ENCODE measurements at places on chromosomes 6 and 20.

GRCh38 chr6:136069119-136069518, 181.0 kb downstream of the MTFR2 start:
- DNase-seq, result no peak
- no peaks in the 10 kb centered on the region for H3K4me1 ChIP-seq
- no peak overlapping the region for H3K4me3 ChIP-seq
- no peaks in the 10 kb centered on the region for H3K27me3 ChIP-seq
- no peaks in the 10 kb centered on the region for H3K36me3 ChIP-seq
- H3K27ac ChIP-seq, result no peak overlapping the region

DNA sequence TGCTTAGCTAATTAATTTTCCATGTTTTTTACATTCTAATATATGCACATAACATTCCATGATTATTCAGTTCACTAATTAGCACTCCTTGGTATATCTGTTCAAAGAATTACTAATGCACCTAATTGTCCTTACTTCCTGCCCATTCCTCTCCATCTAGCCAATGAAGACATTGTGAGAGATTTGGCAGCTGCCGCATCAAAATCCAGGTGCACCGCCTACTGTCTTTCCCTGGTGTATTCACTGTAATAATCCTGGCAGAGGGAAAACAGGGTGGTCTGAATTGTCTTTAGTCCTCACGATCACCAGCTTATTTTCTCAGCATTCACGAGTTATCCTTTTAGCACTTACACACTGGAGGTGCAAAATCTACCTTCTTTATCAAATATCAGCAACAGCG, 61.0 kb upstream of the SCGN start:
- H3K4me3 ChIP-seq, result no peak overlapping the region
- H3K4me1 ChIP-seq, result no peaks in the 10 kb centered on the region
- H3K36me3 ChIP-seq, result no peaks in the 10 kb centered on the region
- no peaks in the 10 kb centered on the region for H3K27me3 ChIP-seq
- H3K27ac ChIP-seq, result no peak overlapping the region

DNA sequence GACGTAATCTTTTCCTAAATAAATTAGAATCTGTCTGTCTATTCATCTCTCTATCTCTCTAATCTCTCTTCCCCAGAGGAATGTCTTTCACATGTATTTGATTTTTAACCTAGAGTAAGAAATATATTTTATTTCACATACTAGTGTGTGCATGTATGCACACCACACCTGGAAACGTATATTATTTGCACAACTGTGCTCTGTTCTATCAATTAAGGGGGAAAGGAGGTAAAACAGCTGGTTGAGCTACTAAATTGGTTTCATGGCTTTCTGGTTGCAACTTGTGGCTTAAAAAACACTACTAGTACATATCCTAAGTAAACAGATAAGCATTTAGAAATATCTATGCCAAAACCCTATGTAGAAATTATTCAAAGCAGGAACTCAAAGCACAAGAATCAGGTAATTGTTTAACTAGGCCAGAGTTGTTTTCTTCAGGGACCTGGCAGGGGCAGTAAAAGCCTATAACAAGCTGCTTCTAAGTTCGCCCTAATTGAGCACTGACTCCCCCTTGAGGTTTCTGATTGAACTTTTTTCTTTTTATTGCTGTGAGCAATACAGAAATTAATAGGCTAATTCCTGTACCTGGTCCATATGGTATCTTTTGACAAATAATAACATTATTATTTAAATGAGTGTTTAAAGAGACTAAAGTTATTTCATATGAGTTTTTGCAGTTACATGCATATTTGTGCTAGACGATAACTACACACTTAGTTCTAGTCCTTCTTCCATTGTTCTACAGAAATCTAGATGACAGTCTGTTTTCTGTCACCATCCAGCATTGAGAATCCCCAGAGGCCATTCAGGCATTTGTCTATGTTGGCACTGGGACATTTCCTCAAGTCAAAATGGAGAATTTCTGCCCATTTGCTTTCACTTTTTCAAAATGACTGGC, 88.6 kb downstream of the MCHR2 start:
- H3K27ac ChIP-seq, result no peak overlapping the region
- no peaks in the 10 kb centered on the region for H3K4me1 ChIP-seq
- DNase-seq, result peak; percentile 4
- H3K4me3 ChIP-seq, result no peak overlapping the region

GRCh38 chr6:93371756-93372155, 47.6 kb downstream of the EPHA7 start:
- H3K4me3 ChIP-seq, result no peak overlapping the region
- no peaks in the 10 kb centered on the region for H3K4me1 ChIP-seq
- H3K36me3 ChIP-seq, result no peaks in the 10 kb centered on the region
- no peaks in the 10 kb centered on the region for H3K27me3 ChIP-seq

DNA sequence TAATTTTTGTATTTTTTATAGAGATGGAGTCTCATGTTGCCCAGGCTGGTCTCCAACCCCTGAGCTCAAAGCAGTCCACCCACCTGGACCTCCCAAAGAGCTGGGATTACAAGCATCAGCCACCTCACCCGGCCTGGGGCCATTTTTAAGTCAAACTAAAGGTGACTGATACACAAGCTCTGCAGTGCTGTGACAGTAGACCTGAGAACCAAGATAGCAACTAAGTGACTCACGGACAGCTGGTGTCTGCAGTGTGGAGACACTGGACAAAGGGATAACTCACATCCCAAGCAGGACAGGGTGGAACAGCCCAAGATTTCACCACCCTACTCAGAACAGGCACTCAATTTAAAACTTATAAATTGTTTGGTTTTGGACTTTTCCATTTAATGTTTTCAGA, 402.5 kb downstream of the CD83 start:
- no peak overlapping the region for H3K27ac ChIP-seq
- H3K4me1 ChIP-seq, result no peaks in the 10 kb centered on the region
- no peak overlapping the region for H3K4me3 ChIP-seq
- no peaks in the 10 kb centered on the region for H3K27me3 ChIP-seq
- DNase-seq, result no peak
- H3K36me3 ChIP-seq, result no peaks in the 10 kb centered on the region

DNA sequence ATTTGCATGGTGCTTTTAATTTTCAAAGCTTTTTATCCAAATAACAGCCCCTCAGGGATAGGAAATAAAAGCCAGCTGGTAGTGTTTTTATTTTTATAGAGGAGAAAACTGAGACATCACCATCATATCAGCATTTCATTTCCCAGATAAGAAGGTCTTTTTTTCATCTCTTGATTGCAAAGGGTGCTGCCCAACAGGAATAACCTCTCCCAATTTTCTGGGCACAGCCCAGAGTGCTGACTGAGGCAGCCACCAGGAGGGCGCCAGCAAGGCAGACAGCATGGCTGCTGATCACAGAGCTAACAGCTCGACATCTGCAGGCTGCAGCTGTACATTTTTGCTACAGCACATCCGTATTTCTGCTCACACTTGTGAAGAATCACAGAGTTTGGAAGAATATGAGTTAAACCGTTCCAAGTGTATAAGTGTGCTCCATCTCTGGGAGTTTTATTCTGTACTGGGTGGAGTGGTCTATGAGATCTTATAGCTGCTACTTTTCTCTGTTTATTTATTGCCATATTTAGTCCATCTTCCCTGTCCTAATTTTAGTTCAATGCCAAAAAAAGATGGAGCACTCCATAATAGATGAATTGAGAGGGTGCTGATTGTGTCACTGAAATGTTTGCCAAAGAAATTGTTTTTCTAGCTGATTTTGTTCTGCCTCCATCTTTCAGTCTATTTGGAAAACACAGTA, 85.5 kb upstream of the C20orf144 start:
- no peak overlapping the region for H3K27ac ChIP-seq
- H3K36me3 ChIP-seq, result no peaks in the 10 kb centered on the region
- no peaks in the 10 kb centered on the region for H3K27me3 ChIP-seq
- H3K4me1 ChIP-seq, result no peaks in the 10 kb centered on the region
- H3K4me3 ChIP-seq, result no peak overlapping the region
- DNase-seq, result no peak

DNA sequence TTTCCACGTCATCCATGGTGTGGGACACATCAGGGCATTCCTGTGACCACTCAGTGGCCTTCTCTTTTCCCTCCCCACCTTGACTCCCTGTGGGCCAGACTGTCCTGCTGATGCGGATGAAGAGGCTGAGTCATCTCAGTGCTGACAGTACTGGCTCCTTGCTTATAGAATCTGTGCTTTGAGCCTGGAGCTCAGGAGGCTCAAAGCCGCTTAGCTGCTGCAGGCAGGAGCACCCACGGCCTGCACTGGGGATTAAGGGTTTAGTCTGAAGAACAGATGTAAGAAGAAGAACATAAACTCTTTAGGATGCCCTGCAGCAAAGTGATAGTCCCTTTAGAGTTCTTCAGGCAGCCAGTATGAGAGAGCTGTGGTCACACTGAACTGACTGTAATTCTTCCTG, 642.0 kb upstream of the CHD6 start:
- H3K36me3 ChIP-seq, result no peaks in the 10 kb centered on the region
- H3K27me3 ChIP-seq, result no peaks in the 10 kb centered on the region
- no peak for DNase-seq
- no peak overlapping the region for H3K4me3 ChIP-seq

DNA sequence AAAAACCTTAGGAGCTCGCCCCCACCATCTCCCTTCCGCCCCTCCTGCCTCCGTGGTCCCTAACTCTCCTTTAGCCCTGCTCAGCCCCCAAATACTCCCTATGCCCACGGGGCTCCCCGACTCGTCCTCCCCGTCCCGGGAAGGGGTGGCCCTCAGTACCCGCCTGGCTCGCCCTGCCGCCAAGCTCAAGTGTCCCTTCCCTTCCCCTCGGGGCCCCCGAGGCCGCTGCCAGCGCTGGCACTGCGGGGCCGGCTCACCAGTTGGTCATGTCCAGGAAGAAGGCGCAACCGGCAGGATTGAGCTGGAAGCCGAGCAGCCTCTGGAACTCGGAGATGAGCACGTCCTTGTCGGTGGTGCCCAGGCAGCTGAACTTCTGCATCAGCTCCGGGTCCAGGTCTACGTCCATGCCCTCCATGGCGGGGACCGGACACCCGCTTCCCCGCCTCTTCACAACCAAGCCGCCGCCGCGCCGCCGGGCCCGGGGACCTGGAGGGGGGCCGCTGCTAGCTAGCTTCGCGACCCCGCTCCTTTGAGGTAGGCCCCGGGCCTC, 303 bp downstream of the ILRUN start:
- no peaks in the 10 kb centered on the region for H3K27me3 ChIP-seq
- no peak for DNase-seq
- H3K4me1 ChIP-seq, result peaks cover 42% of the 10 kb centered on the region

GRCh38 chr20:57657535-57658446, 37.6 kb upstream of the ZBP1 start:
- H3K4me1 ChIP-seq, result peaks cover 12% of the 10 kb centered on the region
- no peak overlapping the region for H3K27ac ChIP-seq
- DNase-seq, result no peak
- no peak overlapping the region for H3K4me3 ChIP-seq
- H3K27me3 ChIP-seq, result no peaks in the 10 kb centered on the region

- H3K36me3 ChIP-seq, result no peaks in the 10 kb centered on the region
- no peak overlapping the region for H3K4me3 ChIP-seq
- H3K27me3 ChIP-seq, result no peaks in the 10 kb centered on the region
- H3K27ac ChIP-seq, result no peak overlapping the region
- no peaks in the 10 kb centered on the region for H3K4me1 ChIP-seq
Observed at GRCh38 chr6:148440877-148441453, 98.3 kb downstream of the SASH1 start.

DNA sequence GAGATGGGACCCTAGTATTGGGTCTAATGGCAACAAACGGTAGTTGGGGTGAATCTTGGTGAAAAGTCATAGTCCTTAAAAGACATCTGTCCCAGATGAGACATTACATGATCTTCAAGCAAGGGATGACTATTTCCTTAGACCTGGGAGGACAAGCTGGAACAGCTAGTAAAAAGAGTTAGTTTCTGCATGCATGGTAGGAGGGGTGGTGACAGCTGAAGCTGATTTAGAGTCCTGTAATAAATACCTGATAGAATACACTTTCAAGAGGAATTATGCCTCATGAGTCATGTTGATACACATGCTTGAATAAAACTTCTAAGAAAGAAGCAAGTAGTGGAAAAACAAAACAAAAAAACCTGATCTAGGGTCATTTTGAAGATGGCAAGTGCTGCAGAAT, 247.4 kb downstream of the CD109 start:
- no peak for DNase-seq
- no peak overlapping the region for H3K27ac ChIP-seq
- H3K4me1 ChIP-seq, result no peaks in the 10 kb centered on the region
- no peaks in the 10 kb centered on the region for H3K27me3 ChIP-seq

GRCh38 chr20:32958574-32958973, 45.7 kb downstream of the SUN5 start:
- no peak overlapping the region for H3K27ac ChIP-seq
- no peaks in the 10 kb centered on the region for H3K36me3 ChIP-seq
- DNase-seq, result no peak
- no peaks in the 10 kb centered on the region for H3K27me3 ChIP-seq
- H3K4me1 ChIP-seq, result peaks cover 8% of the 10 kb centered on the region

DNA sequence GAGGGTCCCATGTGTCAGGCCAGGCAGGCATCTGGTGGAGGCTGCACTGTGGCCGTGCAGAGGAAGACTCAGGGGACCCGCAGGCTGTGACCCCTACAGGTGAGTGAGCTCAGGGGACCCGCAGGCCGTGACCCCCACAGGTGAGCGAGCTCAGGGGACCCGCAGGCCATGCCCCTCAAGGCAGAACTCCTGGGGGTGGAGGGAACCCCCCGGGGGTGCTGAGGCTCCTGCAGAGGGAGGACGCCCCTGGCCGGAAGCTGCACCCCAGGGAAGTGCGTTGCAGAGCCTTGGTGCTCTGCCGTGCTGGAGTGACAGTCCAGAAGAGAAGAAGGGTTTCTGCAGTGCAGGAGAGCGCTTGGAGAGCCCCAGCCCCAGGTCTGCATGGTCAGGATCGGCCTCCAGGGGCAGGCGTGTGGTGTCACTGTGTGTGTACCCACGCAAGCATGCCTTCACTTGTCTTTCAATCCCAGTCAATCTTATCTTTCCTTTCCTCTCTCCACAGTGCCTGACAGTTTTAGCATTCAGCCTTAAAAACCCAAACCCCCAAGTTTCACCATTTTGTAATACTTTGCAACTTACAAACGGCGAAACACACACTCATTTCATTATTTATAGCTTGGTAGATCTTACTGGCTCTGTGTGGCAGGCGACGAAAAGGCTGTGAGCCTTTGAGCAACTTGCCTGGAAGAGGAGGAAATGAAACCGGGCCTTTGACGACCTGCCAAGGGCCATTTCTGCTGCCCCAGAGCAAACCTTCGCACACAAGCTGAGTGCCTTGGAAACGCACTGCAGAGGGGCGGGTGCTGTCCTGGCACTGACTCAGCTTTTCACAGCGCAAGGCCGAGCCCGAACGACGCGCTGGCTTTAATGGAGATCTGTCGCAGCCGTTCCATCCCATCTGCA, 101.4 kb upstream of the AGPAT4 start:
- H3K36me3 ChIP-seq, result no peaks in the 10 kb centered on the region
- H3K27me3 ChIP-seq, result no peaks in the 10 kb centered on the region
- H3K4me1 ChIP-seq, result no peaks in the 10 kb centered on the region
- H3K4me3 ChIP-seq, result no peak overlapping the region
- H3K27ac ChIP-seq, result no peak overlapping the region

GRCh38 chr6:111852725-111853124, 20.5 kb downstream of the FYN start:
- H3K36me3 ChIP-seq, result peaks cover 6% of the 10 kb centered on the region
- DNase-seq, result no peak
- peak overlapping the region; percentile 28 for H3K4me3 ChIP-seq
- peak overlapping the region; percentile 25 for H3K27ac ChIP-seq

Measured in CD4-positive, CD25-positive, alpha-beta regulatory T cell (primary cell).